ENCODE measurements at places on chromosomes 2 and 18. TPM values are rescaled to one million over a fixed set of nuclear protein-coding genes. Genes with fewer than 3 reads are reported as not detected.

- peaks cover under 1% of the 10 kb centered on the region for H3K4me1 ChIP-seq
- no peak overlapping the region for H3K4me3 ChIP-seq
- H3K36me3 ChIP-seq = no peaks in the 10 kb centered on the region
- H3K27ac ChIP-seq = no peak overlapping the region
Measured at GRCh38 chr18:26196605-26197004, 29.6 kb upstream of the TAF4B start.

DNA sequence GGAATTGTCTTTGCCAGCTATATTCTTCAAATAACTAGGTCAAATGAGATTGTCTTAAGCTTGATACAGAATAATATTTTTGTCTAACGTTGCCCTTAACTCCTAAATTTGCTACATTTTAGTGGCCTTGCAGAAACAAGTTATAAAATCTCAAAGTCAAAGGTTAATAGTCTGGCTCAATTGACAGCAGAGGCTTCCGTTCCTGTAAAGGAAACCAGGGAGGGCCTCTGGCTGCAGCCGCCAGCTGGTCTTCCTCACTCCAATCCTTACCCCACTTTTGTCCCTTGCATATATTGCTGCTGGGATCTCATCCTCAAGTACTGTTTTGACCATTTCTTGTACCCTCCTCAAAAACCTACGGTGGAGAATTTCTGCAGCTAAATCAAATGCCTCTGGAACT, 17.1 kb downstream of the CYB5A start:
- H3K27me3 ChIP-seq = no peaks in the 10 kb centered on the region
- no peaks in the 10 kb centered on the region for H3K36me3 ChIP-seq
- no peaks in the 10 kb centered on the region for H3K4me1 ChIP-seq
- no peak overlapping the region for H3K4me3 ChIP-seq
- DNase-seq = no peak
- no peak overlapping the region for H3K27ac ChIP-seq

GRCh38 chr2:959457-959856, 8.8 kb downstream of the SNTG2 start:
- peaks cover 2% of the 10 kb centered on the region for H3K27me3 ChIP-seq
- H3K36me3 ChIP-seq = no peaks in the 10 kb centered on the region
- no peak overlapping the region for H3K27ac ChIP-seq
- H3K4me1 ChIP-seq = no peaks in the 10 kb centered on the region
- no peak for DNase-seq
- H3K4me3 ChIP-seq = no peak overlapping the region

- H3K36me3 ChIP-seq = no peaks in the 10 kb centered on the region
- no peak overlapping the region for H3K4me3 ChIP-seq
- H3K27me3 ChIP-seq = no peaks in the 10 kb centered on the region
- no peak for DNase-seq
Measured at GRCh38 chr2:202127687-202128331, 54.8 kb downstream of the KIAA2012 start.

DNA sequence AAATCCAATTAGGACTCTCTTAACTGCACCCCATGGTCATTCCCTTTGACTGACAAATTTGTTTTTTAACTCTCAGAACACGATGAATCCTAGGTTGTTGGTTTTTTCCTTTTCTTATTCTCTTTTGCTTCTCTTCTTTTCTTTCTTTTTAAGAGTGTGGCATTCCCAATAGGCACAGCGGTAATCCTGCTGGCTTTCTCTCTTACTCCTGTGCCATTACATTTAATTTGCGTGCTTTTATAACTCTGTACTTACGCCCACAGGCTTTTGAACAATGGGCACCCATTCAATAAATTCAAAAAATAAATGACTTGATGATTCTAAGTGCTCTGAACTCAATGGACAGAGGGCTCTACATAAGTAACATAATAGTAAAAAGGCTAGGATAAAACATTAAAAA, 189.0 kb upstream of the SMAD7 start:
- H3K4me1 ChIP-seq = no peaks in the 10 kb centered on the region
- no peaks in the 10 kb centered on the region for H3K36me3 ChIP-seq
- no peaks in the 10 kb centered on the region for H3K27me3 ChIP-seq
- no peak for DNase-seq
- no peak overlapping the region for H3K4me3 ChIP-seq

GKN1 gene
- not detected for total RNA-seq

TRIM43 gene
- not detected for total RNA-seq

DHRS9 gene
- not detected for total RNA-seq

All from natural killer cell (primary cell).